ENCODE measurements at places on chromosomes 2 and 18.

- no peak for DNase-seq
These were observed 100.3 kb upstream of the TFPI start for GRCh38 chr2:187654535-187654934.

DNA sequence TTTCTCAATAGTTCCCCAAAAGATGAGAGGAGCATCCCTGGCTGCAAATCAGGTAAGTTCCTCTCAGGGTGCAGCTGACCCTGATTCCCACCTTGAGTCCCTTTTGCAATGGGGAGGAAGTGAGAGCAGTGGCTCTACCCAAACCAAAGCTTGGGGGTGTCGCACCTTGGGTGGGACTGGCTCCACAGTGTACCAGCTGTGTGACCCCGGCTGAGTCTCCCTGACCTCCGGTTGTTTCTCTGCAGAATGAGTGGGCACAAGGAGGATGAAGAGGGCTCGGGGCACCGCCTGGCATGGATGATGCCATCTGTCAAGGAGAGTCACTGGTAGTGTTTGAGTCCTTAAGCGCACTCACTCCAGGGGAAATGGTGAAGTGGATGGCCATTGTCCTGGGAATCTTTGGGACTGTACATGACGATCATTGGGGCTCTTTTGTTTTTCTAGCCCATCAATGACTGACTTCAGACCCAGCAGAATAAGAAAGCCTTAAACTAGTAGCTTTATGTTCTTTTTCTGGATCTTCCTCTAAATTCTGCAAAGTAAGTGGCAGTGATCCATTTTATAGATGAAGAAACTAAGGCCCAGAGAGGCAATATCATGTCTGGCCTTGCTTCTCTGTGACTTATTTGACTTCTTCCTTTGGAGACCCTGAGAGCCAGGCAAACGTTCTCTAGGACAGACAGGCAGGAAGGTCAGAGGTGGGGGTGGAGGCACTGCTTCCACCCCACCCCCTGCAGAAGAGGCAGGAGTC, 106.3 kb upstream of the ST3GAL5 start:
- DNase-seq = no peak

DNA sequence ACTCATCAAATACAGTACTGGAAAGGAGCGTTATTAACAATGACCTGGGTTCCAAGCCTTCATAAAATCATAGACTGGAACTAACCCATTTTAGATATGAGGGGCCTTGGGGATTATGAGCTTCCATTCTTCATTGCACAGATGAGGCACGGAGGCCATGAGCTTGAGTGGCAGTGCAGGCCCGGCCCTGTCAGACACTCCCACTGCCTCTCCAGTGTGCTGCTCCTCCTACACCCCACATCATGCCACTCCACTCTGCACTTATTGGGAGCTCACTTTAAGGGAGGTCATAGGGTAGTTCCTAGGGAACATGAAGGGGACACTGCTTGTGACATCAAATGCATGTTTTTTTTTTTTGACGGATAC, 77.9 kb downstream of the TSN start:
- DNase-seq = no peak

DNA sequence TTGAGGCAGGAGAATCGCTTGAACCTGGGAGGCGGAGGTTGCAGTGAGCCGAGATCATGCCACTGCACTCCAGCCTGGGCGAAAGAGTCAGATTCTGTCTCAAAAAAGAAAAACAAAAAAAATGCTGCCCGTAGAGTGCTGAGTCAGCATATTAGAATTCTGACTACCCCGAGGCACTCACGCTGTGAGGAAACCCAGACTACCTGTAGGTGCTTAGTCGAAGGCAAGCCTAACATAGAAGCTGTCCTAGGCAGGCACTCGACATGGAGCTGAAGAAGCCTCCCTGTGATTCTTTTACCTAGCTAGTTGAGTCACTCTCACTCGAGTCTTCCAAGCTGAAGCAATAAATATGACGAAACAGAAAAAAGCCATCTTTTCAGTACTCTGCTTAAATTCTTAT, 1323.2 kb upstream of the DDX18 start:
- no peak for DNase-seq

DNA sequence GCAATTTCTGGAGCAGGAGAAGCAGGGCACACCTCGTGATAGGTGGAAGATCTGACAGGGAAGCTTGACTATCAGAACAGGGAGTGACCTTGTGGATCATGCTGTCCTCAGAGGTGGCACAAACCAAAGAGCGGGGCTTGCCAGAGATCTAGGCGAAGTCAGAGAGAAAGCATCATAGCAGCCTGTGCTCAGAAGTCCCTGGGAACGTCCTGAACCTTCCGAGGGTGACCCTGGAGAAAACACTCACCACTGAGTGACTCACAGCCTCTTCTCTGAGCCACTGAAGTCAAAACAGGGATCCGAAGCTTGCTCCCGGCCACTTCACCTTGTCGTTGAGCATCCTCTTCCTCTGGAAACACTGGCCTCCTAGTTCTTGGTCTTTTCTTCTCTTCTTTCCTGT, 56.7 kb downstream of the IL1R2 start:
- no peak for DNase-seq

- no peak for DNase-seq
These were observed 509 bp downstream of the PIEZO2 start for GRCh38 chr18:11148680-11149440.

GRCh38 chr2:111905990-111906735, 7.8 kb downstream of the MERTK start:
- no peak for DNase-seq

DNA sequence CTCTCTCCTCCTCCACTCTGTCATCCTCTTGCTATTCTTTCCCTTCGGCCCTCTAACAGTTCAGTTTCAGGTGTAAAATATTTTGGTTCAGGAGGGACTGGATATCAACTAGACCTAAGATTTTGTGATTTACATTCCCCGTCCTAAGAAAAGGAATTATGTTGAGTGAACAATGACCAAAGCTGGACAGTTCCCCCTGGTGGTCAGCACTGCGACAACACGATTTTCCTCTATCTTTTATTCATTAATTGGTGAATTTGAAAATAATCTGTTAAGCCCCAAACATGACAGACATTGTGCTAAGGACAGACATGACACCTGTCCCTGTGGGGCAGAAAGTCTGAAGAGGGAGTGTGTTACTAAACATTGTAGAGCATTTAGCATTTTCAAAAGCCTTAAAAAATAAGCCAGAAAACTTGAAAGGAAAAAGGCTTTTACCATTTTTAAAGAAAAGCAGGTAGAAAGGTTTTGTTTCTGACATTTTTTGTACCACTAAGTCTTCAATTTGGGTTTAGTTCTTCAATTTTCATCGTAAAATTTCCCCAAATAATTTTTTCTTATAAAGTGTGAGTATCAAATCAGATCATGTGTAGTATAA, 28.4 kb upstream of the GTF2A1L start:
- no peak for DNase-seq

GRCh38 chr18:23861326-23861725, 153.2 kb upstream of the TTC39C start:
- no peak for DNase-seq

GRCh38 chr18:11981192-11981542, at the start of gene IMPA2:
Gene IMPA2 (plus strand): TSS chr18:11981507. CDS start chr18:11981670, 163 bp downstream.
- no peak for DNase-seq

- no peak for DNase-seq
These were observed 19.6 kb upstream of the NDUFV2 start for GRCh38 chr18:9082711-9083510.

DNA sequence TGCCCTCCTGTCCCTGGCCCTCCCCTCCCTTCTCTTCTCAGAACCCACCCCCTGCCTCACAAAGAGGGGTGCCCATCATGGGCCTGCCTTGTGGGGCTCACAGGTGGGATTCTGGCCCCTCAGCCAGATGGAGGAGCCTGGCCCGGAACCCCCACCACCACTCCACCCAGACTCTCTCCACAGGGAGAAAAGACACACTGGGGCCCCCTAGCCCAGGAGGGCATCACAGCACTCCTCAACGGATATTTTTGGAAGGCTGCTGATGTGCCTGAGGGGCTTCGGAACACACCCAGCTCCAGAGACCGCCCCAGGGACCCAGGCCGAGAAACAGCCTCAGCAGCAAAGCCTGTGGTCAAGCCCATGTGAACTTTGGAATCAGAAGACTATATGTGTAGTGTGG, 9.9 kb downstream of the KCNIP3 start:
- DNase-seq = no peak

DNA sequence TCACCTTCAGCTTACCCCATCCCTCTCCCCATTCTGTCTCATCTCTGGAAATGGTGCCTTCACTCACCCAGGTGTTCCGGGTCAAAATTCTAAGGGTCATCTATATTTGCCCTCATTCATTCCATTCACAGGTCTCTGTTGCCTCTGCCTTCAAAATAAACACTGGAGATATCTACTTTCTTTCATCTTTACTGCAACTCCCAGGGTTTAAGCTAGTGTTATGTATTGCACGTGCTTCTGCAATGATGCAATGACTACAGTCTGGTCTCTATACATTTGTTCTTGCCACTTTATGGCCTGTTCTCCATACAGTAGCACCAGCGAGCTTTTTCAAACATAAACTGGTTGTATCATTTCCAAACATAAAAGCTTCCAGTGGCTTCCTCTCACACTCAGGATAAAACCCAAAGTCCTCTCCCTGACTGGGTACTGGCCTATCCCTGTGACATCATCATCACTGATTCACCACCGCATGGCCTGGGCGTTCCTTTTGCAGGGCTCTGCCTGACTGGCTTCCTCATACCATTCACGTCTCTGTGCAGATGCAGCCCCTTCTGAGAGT, 14.3 kb downstream of the DSG2 start:
- DNase-seq = no peak

- no peak for DNase-seq
These were observed 240.8 kb downstream of the BCL11A start for GRCh38 chr2:60312618-60313017.

DNA sequence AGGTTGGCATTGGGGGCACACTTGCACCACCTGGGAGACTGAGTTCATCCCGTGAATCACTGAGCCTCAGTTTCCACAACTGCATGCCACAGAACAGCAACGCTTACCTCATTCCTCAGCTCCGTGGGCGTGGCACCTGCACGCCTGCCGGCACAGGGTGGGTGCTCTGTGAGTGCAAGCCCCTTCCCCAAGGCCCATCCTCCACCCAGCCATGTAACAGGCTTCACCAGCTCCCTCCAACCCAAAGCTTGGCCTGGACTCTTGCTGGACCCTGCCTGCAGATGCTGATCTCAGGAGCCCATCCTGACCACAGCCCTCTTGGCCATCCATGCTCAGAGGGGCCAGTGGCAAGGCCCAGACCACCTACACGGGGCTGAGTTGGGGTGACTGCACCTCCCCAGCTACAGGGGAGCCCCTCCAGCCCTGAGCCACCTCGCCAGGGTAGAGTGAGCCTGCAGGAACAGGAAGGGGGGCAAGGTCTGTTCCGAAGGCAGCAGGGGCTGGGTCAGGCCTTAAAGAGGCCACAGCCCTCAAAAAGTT, 1.8 kb downstream of the PRLH start:
- no peak for DNase-seq

DNA sequence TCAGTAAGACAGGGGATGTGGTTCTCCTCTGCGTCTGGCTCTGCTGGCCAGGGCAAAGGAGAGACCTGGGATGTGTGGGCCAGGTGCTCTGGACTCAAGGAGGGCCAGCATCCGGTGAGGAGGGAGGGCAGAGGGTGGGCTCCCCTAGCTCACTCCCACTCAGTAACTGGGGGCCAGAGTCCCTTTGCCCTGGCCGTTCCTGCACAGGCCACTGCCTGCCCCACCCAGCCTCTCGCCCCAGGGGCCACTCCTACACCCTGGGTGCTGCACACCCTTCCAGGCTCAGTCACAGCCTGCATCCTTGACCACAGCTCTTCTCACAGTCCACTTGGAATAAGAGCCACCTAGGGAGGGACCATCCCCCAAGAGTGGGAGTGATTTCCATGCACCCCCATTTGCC, 41.0 kb downstream of the SNED1 start:
- DNase-seq = no peak
